ENCODE measurements at places on chromosomes 3 and 15.

DNA sequence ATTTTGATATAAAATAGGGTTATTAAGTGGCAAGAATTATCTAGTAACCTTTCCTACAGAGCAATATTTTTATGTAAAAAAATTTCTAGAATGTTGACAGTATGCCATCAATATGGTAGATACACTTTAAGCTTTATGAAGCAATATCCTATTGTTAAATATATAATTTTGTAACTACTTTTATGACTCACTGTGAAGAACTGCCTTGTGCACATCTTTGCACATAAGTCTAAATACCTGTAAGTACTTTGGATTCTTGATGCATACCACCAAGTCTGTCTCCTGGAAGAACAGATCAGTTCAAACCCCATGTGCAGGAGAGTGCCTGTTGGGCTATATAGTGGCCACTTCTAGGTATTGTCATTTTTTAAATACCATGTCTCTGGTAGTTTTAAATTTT is 205.7 kb upstream of the EIF1B start:
- DNase-seq: no peak

DNA sequence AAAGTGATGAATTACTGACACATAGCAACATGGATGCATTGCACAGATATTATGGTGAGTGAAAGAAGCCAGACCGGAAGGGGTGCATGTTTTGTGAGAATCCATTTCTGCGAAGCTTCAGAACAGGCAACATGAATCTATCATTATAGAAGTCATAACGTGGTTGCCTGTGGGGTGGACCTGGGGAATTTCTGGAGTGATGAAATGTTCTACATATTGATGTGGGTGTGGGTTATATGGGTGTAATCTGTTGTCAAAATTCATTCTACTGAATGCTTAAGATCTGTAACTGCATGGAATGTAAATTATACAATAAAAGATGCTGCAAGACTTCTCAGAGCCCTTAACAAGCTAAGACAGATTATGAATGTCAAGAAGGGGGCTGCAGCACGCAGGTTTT is 25.2 kb upstream of the TSPAN3 start:
- DNase-seq: no peak

GRCh38 chr15:66628976-66629723 is 63.4 kb upstream of the LCTL start:
- DNase-seq: no peak

GRCh38 chr15:75721923-75722870 is 9.5 kb upstream of the CSPG4 start:
- no peak for DNase-seq

DNA sequence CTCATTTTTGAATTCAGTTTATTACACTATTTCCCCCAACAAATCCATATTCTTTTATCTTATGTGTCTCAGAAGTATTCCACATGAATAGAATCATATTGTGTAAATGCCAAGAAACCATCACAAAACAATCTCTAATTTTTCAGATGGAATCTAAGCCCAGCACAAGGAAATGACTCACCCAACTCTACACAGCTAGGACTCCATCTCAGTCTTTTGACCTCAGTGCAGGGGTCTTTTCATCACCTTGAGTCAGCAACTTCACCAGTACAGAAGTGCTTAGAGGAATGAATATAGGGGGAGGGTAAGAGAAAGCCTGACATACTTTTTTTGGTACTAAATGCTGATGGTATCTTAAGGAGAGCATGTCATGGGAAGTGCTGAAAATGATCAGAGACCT is 169.3 kb upstream of the LRRN1 start:
- DNase-seq: no peak

GRCh38 chr15:34725556-34725955 is 29.2 kb downstream of the GJD2 start:
- DNase-seq: peak; percentile 57

DNA sequence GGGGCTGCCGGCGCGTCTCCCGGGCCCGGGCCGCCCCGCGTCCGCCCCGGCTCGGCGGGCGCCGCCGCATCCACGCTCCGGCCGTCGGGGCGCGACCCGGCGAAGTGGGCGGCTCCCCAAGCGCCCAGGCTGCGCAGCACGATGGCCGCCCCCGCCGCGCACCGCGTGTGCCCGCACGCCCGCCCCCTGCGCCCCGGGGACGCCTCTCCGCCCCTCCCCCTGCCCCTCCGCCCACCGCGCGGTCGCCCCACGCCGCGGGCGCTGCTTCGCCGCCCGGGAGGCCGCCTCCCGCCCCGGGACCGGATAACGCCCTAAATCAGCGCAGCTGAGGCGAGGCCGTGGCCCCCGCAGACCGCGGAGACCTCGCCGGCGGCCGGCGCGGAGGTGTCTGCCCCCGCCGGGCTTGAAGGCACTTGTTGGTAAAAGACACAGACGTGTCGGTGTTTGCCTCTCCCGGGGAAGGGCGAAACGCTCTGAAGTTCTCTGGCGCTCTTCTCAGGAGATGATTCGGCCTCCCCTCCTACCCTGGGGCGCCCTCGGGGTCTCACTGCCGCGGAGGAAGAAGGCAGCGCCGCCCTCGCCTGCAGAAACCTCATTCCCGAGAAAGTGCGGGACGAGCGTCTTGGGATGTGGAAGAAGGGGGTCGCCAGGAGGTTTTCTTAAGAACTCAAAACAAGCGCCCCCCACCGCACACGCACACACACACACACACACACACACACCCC is at the start of gene BNC1:
Gene BNC1 (minus strand): TSS at position 106 of the 725 bp plus-strand sequence. CDS start 36 bp downstream, at position 70.
- DNase-seq: peak; percentile 70

- no peak for DNase-seq
Measured at GRCh38 chr3:137471130-137471529, 293.0 kb upstream of the SOX14 start.

- DNase-seq: no peak
Measured at GRCh38 chr15:79221696-79222095, 60.8 kb upstream of the ANKRD34C start.
